ENCODE measurements at places on chromosomes 3 and 15.

DNA sequence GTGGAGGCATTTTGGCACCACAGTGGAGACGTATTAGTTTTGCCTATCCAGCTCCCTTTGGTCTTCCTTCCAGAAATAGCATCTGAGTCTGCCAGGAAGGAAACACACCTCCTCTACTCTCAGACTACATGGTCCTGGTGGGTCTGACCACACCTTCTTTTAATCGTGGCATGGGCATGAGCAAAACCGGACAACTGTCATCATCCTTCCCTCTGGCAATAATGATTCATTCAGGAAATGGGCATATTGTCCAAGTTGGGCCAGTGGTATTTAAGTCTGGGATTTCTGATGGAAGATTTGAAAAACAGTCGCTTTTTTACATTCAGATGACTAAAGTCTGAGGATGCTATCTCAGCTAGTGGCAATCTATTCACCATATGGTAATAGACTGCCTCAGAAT is 601.0 kb upstream of the ADAMTS9 start:
- DNase-seq, result no peak

DNA sequence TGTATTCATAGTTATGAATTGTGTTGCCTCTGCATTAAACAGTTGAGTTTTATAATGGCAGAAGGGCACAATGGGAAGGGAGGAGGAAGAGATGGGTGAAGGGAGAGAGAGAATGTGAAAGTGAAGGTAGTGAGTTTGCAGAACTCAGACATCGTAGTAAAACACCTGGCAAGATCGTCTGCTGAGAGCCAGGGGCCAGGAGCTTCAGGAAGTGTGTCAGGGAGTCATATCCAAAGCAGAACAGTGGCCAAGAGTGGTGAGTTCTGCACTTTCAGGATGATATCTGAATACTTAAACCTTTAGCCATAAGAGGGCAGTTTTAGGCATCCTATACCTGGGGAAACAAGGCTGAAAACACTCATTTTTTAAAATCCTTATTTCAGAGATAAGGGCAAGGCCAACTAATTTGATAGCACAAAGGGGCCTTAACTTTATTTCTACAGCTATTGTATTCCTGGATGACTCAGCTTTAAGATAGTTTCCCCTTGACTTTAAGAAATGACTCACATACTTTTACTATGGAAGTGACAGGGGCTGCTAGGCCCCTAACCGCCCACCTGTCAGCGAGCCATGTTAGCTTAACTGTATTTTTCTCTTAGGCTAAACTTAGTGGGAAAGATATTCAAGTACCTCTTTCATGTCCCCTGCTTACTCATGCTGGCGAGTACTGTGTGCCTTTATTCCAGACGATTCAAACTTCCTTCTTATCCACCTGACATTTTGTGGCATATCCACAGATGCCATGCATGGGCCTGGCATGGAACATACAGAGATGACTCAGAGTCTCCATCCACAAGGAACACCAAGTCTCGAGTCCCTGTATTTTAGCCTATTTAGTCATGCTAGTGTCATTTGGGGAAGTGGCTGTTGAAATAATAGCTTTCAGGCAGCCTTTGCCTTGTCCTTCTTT is 53.9 kb downstream of the RLBP1 start:
- no peak for DNase-seq

DNA sequence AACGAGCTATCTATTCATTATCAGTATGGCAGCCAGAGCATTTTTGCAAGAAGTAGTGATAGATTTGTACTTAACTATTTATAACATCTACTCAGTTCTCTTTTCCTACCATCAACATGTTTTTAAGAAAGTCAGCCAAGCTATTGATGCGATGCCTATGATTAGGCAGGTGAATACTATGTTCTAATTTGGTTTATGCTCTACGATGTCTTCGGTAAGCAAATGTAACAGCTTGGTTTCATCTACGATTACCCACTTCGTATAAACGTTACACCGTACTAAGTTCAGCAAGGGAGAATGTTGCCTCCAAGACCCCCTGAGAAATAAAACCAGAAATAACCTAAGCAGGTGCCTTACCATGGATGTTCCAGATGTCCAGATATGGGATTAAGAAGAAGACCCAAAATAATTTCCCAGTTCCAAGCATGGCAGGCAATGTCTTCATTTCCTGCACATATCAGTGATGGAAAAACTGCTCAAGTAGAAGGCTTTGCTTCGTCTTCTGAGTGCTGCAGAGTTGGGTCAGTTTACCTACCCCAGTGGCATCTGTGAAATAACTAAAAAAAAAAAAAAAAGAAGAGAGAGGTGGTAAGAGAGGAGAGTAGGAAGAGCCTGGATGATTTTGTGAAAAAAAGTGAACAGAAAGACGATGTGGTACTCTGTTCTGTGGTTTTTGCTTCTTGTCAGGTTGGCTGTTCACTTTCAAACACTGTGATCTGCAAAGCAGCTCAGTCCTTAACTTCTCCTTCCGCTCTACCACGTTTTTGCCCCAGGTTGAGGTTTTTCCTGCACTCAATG is at the start of gene BTLA:
Gene BTLA (minus strand): TSS at position 559 of the 798 bp plus-strand sequence. CDS start 114 bp downstream, at position 445.
- DNase-seq, result no peak

GRCh38 chr3:107414325-107414964 is 37.2 kb downstream of the CCDC54 start:
- no peak for DNase-seq

- DNase-seq, result no peak
Observed at GRCh38 chr15:90711418-90711824, 5.7 kb upstream of the BLM start.

GRCh38 chr3:98901119-98901391 is 440 bp downstream of the DCBLD2 start:
- DNase-seq, result peak; percentile 74

DNA sequence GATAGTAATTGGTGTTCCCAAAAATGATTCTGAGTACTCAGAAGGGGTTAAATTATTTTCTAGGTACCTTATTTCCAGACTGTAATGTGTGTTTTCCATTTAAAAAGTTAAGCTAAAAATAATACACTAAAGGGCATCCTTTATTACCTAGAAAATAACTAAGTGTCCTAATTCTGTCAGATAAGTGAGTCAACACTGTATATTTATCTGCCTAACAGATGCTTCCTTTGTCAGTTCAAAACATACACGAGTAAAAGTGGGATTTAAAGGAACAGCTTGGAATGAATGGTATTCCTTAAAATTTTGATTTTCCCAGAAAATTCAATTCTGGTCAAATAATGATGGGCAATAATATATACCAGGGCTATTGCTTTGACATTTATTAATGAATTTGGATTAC is 78.3 kb downstream of the ADAMTSL3 start:
- DNase-seq, result no peak

- DNase-seq, result no peak
Observed at GRCh38 chr3:6862041-6862879, 1.3 kb downstream of the GRM7 start.

DNA sequence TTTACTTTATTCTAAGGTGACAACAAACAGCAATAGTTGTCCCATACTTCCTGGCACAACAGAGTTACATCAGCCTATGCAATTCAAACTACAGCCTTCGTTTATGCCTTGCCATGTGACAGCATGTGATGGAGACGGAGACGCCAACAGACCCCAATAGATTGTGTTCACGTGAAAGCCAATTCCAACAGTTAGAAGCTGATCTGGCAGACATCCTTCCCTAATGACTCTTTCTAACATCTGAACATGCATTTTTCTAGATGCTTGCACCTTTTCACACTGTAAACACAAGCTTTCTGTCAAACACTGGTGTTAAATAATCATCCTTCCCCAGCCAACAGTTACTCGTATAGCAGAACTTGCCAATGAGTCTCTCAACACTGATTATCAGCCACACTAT is 694.4 kb upstream of the ALCAM start:
- no peak for DNase-seq

DNA sequence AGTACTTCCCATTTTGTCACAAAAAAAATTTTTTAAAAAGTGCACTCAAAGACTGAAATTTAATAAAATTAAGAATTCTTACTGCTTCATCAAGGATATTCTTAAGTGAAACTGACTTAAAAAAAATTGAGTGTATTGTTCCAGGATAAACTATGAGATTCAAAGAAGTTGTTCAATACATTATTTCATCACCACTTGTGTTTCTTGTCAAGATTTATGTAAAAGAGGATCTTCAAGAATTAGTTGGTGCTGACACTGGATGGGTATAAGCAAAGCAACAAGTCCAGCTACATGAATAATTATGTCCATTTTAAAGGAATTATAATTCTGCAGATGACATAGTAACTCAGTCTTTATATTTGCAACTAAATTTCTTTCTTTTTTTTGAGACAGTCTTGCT is 4.3 kb upstream of the AP4E1 start:
- DNase-seq, result no peak

DNA sequence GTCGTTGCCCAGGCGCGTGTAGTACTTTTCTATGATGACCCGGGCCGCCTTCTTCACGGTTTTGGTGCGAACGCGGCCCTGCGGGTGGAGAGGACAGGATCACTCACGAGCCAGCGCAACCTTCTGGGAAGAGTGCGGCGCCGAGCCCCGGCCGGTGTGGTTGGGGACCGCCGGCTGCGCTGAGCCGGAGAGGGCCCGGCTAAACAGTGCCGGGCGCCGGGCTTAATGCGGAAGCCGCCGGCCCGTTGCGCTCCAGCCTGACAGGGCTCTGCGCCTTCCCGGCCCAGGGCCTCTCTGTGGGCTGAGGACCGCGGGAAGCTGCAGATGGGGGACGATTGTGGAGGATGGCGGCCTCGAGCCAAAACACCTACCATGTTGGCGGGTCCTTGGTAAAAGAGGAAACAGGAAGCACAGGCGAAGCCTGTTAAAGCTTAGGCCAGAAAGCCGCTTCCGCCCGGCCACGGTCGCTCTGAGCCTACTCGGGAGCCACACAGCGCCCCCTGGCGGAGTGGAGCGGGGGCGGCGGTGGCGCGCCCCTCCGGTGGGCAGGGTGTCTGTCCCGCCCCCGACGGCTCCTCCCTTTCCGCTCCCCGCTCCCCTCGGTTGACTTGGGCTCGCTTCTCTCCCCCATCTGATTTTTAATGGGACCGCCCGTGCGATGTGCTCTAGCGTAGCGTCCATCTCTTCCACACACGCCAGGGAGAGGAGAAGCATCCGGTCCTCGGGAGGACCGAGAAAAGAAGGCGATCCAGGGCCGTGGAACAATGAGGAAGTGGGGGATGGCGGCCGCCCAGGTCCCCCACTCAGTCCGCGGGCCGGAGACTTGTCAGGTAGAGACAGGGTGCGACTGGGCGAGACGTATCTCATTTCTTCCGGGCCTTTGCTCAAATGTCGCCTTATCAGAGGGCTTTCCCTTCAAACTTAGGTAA is at the start of gene RPS17:
Gene RPS17 (minus strand): TSS at position 403 of the 929 bp plus-strand sequence. CDS start 29 bp downstream, at position 374.
- peak; percentile 98 for DNase-seq

DNA sequence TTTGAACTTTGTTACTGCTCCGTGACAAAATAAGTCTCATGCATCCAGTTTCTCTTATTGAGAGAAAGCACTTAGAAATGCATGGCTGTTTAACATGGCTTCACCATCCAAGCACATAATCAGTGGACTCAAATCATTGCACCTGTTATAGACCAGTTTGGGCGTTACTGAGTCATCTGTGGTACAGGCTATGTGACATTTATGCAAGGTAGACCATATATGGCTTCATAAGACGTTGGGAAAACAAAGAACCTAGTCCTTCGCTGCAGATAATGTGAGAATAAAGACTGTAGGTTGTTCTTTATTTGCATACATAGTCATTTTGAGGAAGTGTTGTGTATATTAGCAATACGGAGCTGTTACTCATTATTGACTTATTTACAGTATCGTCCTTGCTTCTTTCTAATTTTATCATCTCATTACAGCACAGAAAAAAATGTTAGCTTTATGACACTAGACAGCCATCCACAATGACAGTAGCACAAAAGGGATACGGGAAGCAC is 374.7 kb downstream of the IL5RA start:
- DNase-seq, result no peak

DNA sequence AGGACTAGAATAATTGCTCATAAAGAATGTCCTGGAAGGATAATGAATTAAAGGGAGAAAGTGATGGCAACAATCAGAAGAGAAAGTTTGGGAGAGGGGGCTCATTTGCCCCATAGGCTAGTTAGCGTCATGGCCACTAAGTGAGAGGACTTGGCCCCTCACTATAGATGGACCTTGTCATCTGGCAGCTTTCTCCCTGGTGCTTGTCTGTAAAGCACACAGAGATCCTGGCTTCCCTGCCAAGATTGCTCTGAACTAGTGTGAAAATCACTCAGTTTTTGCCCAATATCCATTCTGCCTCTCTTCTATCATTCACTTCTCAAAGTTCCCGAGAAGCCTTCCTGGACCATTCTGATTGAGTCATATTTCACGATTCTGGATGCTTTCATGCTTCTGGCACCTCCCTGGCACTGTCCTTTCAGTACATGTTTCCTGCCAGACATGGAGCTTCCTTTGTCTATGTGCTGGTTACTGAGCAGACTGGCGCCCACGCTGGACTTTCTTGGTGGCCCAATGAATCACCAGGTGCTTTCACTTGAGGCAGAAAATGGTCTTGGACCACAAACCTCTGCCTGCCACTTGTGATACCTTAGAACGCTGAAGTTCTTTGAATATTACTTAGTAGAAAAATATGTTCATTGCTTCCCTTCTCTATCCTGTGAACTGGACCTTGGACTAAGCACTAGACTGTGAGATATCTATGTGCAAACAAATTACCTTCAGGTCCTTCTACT is 709.6 kb upstream of the CFAP20DC start:
- no peak for DNase-seq

DNA sequence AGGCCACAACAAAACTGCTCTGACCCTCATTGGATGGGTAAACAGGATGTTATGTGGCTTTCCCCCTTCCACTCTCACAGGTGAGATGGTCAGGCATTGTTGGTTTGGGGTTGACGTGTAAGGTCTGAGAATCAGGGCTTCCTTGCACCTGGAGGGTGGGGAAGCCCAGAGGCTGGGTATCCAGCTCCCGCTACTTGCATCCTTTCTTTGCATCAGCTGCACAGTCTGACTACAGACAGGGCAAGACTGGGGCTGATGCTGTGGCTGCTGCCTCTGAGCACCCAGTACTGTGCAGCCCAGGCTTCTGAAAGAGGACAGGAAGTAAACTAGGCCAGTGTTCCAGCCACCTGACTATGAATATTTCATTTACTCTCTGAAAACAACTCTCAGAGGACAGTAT is 58.0 kb upstream of the ATP2B2 start:
- DNase-seq, result no peak

GRCh38 chr15:68429691-68430470 is 2.1 kb downstream of the ITGA11 start:
- no peak for DNase-seq

DNA sequence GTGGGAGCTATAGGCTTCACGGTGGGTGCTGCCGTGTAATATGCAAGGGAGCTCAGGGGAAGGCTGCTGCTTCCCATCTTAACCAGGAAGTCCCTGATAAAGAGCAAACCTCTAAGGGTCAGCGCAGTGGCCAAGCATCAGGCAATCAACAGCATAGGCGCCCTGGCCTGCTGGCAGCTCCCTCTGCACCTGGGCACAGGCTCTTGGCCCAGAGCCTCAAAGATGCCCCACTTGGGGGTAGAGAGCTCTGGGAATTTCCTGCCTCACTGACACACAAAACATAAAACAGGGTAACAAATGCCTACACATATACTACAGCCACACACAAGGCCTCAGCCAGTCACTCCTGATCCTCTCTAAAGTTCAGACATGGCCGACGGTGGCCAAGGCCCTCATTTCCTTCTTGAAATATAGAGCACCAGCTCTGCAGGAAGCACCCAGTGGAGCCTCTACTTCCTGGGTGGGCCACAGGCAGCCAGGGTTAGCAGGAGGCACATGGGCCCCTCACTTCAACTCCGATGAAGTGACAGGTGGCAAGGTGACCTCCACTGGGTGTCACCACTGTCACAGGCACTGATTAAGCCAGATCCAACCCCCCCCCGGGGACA is 20.5 kb downstream of the SLC41A3 start:
- DNase-seq, result no peak

- DNase-seq, result no peak
Observed at GRCh38 chr3:157626817-157627216, 123.6 kb upstream of the VEPH1 start.

Measured in umbilical cord (tissue), 2 donors.